A549 treated with RU486 at 1 μM for 4 hours (cell line): ENCODE measurements at places on chromosomes 11 and 22. TPM values are rescaled to one million over a fixed set of nuclear protein-coding genes. Genes with fewer than 3 reads are reported as not detected.

OR52E1 gene
- not detected in 5 replicates for total RNA-seq

GCAT gene
- total RNA-seq, result 2.4 to 3.8 TPM (median 2.7 TPM) in 5 replicates

A4GALT gene
- total RNA-seq, result 11.8 to 16.0 TPM (median 14.4 TPM) in 5 replicates

OR56A1 gene
- total RNA-seq, result not detected in 5 replicates

ATL3 gene
- total RNA-seq, result 28.1 to 33.5 TPM (median 31.4 TPM) in 5 replicates
